ENCODE measurements at places on chromosomes 2 and 18. TPM values are rescaled to one million over a fixed set of nuclear protein-coding genes. Genes with fewer than 3 reads are reported as not detected.

GRCh38 chr2:98454500-98455235 is 10.0 kb downstream of the INPP4A start:
- peak; percentile 25 for DNase-seq

- no peak for DNase-seq
Measured at GRCh38 chr2:202790676-202791075, 80.9 kb downstream of the ICA1L start.

- peak; percentile 54 for DNase-seq
Measured at GRCh38 chr2:869357-869871, 81.2 kb upstream of the SNTG2 start.

DNA sequence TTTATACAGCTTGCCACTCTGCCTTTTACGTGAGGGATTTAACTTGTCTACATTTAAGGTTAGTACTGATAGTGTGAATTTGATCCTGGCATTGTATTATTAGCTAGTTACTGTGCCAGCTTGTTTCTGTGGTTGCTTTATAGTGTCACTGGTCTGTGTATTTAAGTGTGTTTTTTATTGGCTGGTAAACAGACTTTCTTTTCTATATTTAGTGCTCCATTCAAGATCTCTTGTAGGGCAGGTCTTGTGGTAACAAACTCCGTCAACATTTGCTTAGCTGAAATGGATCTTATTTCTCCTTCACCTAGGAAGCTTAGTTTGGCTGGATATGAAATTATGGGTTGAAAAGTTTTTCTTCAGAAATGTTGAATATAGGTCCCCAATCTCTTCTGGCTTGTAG is 1971.0 kb upstream of the LRRTM1 start:
- no peak for DNase-seq

DNA sequence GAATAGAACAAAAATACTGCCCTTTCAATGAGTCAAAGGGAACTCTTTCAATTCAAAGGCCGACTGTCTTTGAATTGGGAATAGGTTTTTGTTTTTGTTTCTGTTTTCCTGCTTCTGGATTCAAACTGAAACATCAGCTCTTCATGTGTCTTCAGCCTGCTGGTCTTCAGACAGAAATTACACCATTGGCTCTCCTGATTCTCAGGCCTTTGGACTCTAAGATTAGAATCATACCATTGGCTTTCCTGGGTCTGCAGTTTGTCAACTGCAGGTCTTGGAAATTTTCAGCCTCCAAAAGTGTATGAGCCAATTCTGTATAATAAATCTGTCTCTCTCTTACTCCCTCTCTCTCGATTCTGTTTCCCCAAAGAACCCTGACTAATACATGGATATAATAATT is 31.1 kb downstream of the CTLA4 start:
- no peak for DNase-seq

DNA sequence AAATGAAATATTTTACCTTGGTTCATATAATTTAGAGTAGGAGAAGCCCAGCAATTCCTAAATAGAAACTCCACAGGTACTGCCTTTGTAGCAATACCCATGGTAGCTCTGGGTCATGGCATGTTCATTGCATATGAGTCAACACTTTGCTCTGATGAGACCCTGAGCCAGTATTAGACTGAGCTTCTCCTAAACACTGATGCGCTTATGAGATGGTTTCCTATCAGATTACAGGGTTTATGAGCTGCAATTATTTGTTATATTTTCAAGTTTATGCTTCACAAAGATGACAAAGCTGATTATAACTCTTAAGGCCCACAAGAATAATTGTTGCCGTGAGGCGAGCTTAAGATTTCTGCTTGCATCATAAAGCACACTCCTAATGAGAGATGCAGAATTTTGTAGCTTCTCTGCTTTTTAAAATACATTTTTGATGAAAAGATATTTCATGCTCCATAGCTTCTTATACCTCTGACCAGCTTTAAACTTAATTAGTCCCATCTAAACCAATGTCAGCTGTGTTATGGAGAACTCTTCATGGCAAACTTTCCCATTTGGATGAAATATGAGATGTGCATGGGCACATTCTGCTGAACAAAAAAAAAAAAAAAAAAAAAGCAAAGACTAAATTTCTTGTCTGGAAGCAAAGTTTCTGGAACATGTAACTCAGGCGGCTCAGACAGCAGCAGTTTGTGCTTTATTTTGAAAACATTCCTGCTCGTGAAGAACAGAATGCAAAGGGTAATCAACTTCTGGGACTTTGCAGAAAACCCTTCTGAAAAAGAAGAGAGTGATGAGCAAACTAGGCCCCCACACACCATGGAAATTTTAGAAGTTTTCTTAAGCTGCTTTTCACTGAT is 162.6 kb downstream of the KCNE4 start:
- DNase-seq = no peak

DNA sequence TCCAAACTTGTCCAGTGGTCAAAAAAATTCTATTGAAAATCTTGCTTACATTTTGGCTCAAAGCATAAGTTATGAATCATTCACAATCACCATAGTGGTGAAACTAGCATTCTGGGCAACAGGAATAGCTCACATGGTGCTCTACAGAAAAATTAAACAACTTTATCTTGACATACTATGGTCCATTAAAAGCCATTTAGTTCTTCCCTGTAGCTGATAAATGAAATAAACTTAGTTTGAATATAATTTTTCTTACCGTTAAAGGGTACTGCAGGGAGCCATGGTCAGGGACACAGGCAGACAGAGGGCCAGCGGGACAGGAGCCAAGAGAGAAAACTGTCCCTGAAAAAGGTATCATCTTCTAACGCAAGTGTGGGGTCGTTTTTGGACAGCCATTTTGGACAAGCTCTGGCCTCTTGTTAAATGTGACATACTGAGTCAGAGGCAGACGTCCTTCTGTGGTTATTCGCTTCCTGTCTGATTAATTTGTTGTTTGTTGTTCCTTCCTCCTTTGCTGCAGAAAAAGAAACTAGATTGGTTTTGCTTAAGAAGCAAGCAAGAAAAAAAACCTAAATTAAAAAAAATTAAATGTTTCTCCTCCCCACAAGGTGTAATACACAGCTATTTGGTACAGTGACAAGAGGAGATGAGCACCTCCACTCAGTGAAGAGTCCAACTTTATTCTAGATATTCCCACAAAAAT is at the start of gene WIPF1:
Gene WIPF1 (minus strand): TSS at position 460 of the 703 bp plus-strand sequence. CDS start 12,231 bp downstream, outside the sequence.
- DNase-seq = no peak

- peak; percentile 40 for DNase-seq
Measured at GRCh38 chr2:26621469-26622199, 19.5 kb downstream of the CIB4 start.

DNA sequence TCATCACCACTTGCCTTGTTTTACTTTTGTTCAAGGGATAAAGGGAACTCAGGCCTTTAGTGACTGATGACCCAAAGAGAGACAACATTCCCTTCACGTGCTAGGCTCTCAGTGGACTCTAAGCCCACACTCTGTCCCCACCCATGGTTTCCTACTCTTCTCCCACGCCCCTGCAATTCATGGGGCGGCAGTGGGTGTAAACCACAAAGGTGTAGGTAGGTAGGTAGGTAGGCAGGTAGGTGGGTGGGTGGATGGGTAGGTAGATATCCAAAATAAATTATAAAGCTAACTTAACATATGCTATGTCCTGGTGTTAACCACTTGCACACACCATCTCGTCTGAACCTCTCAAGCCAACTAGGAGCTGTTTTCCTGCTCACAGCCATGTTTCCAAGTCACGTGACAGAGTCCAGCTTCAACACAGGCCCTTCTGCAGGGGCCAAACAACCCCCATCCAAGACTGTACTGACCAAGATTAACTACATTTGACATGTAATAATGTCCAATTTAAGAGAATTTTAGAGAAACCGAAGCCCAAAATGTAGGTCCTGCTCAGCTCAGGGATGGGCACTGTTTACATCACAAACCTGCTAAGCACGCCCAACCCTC is 33.7 kb downstream of the DNMT3A start:
- DNase-seq = no peak

DNA sequence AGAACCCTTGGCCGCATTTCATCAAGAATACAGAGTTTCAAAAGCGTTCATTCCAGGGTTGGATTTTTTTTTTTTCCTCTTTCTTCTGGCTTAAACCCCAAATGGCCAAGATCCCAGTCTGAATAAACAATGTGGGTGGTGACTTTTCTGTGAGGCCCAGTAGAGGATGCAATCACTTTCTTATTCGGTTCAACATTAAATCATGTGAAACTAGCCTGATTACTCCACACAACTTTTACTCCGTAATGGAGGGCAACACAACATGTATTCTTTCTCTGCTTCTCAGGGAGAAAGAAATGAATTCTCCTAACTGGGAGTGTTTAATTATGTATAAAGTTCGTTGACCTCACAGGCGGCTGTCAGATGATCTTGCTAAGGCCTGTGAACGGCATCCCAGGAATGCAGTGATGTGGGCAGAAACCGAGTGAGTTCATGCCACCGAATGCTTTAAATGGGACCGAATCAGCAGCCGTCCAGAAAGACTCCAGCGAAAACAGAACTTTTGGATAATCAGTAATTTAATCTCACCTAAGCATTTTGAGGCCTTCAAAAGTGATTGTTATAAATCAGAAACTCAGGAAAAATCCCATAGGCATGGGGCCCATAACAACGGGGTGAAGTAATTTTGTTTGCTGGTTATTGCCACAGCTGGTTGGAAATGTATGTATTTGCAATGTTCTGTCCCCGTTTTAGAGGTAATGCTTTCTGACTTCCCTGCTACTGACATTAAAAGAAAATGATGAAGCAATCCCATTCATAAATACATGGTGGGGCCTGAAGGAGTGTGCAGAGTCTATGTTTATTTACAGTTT is 81.5 kb downstream of the BCL2 start:
- DNase-seq = no peak

The SPATA3 gene
- not detected for total RNA-seq

DNA sequence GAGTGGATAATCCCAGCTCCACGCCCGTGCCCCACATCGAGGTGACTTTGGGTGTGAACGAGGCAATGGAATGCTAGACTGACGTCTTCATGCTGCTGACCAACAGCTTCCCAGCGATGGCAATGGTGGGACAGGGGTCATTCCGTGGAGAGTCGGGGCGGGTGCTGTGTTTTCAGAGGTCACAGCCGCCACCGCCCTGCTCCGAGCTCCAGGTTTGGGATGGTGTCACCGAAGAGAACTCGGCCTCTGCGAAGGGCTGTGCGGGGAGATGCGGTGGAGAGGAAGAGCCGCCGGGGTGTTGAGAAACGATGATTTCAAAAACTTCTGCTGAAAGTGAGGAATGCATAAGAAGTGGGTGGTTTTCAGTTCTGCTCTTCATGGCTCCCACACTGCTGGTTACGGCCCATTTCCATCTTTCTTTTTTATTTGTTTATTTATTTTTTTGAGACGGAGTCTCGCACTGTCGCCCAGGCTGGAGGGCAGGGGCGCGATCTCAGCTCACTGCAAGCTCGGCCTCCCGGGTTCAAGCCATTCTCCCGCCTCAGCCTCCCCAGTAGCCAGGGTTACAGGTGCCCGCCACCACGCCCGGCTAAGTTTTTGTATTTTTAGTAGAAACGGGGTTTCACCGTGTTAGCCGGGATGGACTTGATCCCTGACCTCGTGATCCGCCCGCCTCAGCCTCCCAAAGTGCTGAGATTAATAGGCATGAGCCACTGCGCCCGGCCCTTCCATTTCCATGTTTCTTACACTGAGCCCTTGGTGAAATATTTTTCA is 142.6 kb downstream of the RTP5 start:
- no peak for DNase-seq

The MC2R gene
- total RNA-seq = not detected

GRCh38 chr2:181790716-181791649 is 100.5 kb upstream of the ITPRID2 start:
- DNase-seq = no peak

DNA sequence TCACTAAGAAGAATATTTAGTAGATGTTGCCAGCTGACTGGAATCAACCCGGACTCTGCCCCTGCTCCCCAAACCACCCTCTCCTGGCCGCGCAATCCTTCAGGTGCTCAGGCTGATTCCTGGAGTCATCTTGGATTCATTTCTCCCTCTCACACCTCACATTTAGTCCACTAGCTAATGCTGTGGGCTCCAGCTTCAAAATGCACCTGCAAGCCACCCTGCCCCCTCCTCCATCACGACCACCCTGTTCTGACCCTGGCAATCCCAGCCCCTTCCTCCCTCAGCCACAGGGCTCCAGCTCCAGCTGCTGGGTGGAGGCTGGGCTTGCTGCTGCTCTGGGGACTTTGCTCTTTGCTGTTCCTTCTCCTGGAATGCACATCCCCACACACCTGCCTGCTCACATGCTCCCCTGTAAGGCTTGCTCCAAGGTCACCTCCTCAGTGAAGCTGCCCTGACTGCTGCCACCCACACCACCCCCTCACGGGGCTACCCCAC is 61.3 kb upstream of the SH3RF3 start:
- DNase-seq = no peak

The CFAP65 gene
- not detected for total RNA-seq

The VAPA gene
- total RNA-seq = 216 TPM

The G6PC2 gene
- not detected for total RNA-seq

GRCh38 chr2:74953796-74954499 is 4.5 kb upstream of the POLE4 start:
- DNase-seq = no peak

DNA sequence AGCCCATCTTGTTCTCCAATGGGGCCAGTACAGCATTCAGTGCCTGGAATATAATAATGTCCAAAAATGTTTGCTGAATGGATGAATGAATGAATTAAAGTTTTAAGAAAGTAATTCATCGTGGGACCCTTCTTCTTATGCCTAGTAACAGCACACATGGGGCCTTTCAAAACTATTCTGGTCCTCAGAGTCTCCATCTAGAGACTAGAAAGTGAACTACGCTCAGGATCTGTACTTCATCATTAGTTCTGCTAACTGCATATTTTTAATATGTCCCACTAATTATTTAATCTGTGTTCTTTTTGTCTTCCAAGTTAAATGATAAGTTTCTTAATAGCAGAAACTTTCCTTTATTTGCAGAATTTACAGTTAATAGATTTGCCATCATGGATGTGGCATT is 172.5 kb downstream of the SMAD2 start:
- no peak for DNase-seq

- DNase-seq = peak; percentile 89
Measured at GRCh38 chr2:168246483-168247340, 683 bp downstream of the STK39 start.

DNA sequence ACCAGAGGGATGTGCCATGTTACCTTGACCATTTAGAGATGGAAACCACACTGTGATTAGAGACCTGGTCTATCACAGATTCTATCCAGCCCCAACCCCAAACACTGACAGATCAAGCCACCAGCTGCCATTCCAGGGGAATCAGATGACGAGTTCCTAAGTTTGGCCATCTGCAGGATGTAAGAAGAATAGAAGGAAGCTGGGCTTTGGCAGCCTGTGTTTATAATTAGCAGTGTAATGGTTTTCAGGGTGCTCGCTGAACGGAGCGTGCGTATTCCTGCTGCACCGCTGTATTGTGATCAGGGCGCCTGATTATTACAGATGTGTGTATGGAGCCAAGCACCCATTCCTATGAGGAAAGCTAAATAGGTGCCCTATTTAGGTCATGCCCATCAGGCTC is 138.1 kb downstream of the LRRC30 start:
- no peak for DNase-seq
